ENCODE measurements at places on chromosomes 2 and 18. TPM values are rescaled to one million over a fixed set of nuclear protein-coding genes. Genes with fewer than 3 reads are reported as not detected.

Gene ZNF407
- 17.2 TPM for total RNA-seq

Gene BOLL
- not detected for total RNA-seq

Gene GALR1
- not detected for total RNA-seq

Gene IL36A
- 0.09 TPM for total RNA-seq

Gene POTEC
- not detected for total RNA-seq

Gene C2orf78
- total RNA-seq, result not detected

Gene FOXD4L1
- not detected for total RNA-seq

Gene HMSD
- total RNA-seq, result not detected

Gene DAPL1
- total RNA-seq, result not detected

Gene MBD5
- total RNA-seq, result 10.3 TPM

Gene CD8B
- total RNA-seq, result not detected

Gene INPP5D
- total RNA-seq, result 26.9 TPM

Gene RBKS
- 0.99 TPM for total RNA-seq

Gene COL4A3
- 0.19 TPM for total RNA-seq

Gene NTSR2
- not detected for total RNA-seq

Gene TNS1
- 27.4 TPM for total RNA-seq

Gene CCDC85A
- 11.2 TPM for total RNA-seq

Gene RAB27B
- 3.5 TPM for total RNA-seq

Gene G6PC2
- not detected for total RNA-seq

Gene CFAP65
- total RNA-seq, result under 0.01 TPM

Gene LRRTM1
- not detected for total RNA-seq

Gene KCNG3
- total RNA-seq, result not detected

Gene TBC1D8
- 30.9 TPM for total RNA-seq

Gene SERPINB12
- total RNA-seq, result not detected

Gene TTR
- not detected for total RNA-seq

Gene OR6B2
- not detected for total RNA-seq

Gene LIMS3
- total RNA-seq, result 28.2 TPM

Gene CD28
- under 0.01 TPM for total RNA-seq

Gene LONRF2
- total RNA-seq, result under 0.01 TPM

Gene PTPN4
- 39.3 TPM for total RNA-seq

Gene PROKR1
- total RNA-seq, result not detected

Gene TMEM178A
- total RNA-seq, result 0.56 TPM

Gene COLEC12
- total RNA-seq, result 0.94 TPM
